Vagina (tissue), 2 donors: ENCODE measurements at places on chromosomes 3 and 15. TPM values are rescaled to one million over a fixed set of nuclear protein-coding genes. Genes with fewer than 3 reads are reported as not detected.

LMAN1L gene
- total RNA-seq = not detected

RSL24D1 gene
- total RNA-seq = 51.1 TPM

LRRC49 gene
- total RNA-seq = 8.8 TPM

LRRK1 gene
- total RNA-seq = 21.1 TPM

TMEM44 gene
- 11.0 TPM for total RNA-seq

PLA2G4F gene
- 35.1 TPM for total RNA-seq

SNX4 gene
- 27.5 TPM for total RNA-seq

NR2F2 gene
- total RNA-seq = 39.8 TPM

CCK gene
- not detected for total RNA-seq

NUP210 gene
- total RNA-seq = 10.1 TPM

RHOV gene
- 32.9 TPM for total RNA-seq

SH2D7 gene
- not detected for total RNA-seq

C3orf70 gene
- total RNA-seq = 5.6 TPM

POLQ gene
- 2.5 TPM for total RNA-seq
